ENCODE measurements at places on chromosomes 4 and X.
A peak's percentile ranks its signal among the peaks of the same experiment; 100 is the strongest.

GRCh38 chr4:128385683-128386304 lies 98.2 kb upstream of the PGRMC2 start:
- DNase-seq = peak; percentile 12

DNA sequence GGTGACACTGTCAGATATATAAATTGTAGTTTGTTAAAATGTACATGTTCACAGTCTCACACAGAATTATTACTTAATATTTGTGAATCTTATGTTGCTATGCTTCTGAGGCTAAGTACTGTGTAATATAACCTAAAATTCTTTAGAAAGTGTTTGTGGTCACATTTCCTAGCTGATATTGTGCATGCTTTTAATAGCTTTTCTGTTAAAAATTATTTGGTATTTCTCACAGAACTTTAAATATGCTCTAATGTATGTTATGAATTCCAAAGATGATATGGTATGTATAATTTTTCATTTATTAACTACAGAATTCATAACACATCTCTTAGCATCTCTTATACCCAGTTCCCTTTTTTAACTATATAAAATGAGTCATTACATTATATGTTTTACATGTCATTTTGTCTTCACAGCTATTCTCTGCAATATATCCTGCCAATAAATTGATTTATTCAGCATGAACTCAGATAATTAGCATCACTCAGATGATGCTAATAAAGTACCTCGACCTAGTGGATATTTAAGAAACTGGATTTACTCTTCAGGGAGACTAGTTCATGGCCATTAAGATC lies 9.3 kb downstream of the PTPN13 start:
- DNase-seq = no peak

GRCh38 chr4:104444685-104445084 lies 50.0 kb downstream of the CXXC4 start:
- DNase-seq = no peak

GRCh38 chr4:17877661-17878060 lies 66.9 kb downstream of the NCAPG start:
- no peak for DNase-seq

DNA sequence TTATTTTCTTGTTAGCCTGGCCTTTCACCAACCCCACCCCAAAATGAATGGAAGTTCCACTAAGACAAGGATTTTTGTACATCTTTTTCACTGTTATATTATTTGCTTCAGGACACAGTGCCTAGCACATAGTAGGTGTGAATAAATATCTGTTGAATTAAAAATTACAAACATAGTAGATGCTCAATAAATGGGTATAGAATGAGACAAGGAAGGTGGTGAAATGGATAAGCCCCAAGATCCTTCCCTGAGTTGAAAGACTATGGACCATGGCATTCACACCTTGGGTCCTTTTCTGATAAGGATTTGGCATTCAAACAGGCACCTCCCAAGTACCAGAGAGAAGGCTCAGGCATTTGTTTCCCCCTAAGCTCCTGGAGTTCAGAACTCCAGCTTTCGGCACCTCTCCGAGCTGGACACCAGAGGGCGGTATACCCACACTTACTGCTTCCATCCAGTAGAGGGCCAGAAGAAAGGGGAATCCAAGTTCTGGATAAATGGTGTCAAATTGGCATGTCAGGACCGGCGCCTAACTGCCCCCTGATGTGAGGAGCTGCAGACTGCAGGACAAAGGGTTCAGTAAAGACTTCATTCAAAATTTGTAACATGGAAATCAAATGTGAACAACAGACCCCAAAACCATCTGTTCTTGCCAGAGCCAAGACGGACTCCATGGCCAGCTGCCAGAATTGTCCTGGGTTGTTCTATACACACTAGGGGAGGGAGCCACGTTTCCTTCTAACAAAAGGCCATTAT lies 193.0 kb downstream of the GPC3 start:
- peak; percentile 49 for DNase-seq

Measured in hepatic stellate cell (primary cell).